ENCODE measurements at places on chromosomes 6 and 20. TPM values are rescaled to one million over a fixed set of nuclear protein-coding genes. Genes with fewer than 3 reads are reported as not detected.

GRCh38 chr20:36991703-36992102 lies 40.2 kb upstream of the SAMHD1 start:
- no peak for DNase-seq

- DNase-seq, result no peak
These were observed 166.5 kb downstream of the MTHFD1L start for GRCh38 chr6:151032034-151032433.

C20orf204 gene
- 1.6 TPM for total RNA-seq

SLC13A3 gene
- total RNA-seq, result 6.9 TPM

- DNase-seq, result no peak
These were observed 103.7 kb downstream of the TOX2 start for GRCh38 chr20:44018259-44018941.

- no peak for DNase-seq
These were observed 123.4 kb downstream of the CEBPB start for GRCh38 chr20:50313827-50314677.

HCK gene
- 0.76 TPM for total RNA-seq

VWA7 gene
- 0.44 TPM for total RNA-seq

DNA sequence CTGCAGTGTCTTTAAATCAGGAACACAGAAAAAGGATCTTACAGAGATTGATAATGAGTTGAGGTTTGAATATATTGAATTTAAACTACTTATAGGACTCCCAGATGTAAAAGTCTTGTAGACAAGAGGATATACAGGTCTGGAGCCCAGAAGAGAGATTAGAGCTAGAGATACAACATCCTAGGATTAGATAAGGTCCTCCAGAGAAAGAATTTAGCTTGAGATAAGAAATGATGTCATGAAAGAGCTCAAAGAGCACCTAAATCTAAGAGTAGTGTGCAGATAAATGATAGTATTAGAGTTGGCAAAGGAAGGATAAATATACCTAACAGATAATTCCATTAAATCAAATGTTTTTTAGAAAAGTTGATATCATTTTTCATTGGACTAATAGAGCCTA lies 23.9 kb downstream of the EPM2A start:
- no peak for DNase-seq

LY6G6C gene
- not detected for total RNA-seq

DNA sequence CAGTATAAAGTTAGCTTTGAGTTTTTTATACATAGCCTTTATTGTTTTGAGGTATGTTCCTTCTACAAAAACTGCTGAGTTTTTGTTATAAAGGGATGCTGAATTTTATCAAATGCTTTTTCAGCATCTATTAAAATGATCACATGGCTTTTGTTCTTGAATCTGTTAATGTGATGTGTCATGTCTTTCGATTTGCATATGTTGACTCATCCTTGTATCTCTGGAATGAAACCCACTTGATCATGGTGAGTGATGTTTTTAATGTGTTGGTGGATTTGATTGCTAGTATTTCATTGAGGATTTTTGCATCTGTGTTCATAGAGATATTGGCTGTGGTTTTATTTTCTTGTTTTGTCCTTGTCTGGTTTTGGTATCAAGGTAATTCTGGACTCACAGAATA lies 24.7 kb upstream of the BLCAP start:
- DNase-seq, result no peak

GPSM3 gene
- total RNA-seq, result 21.2 TPM

ZSCAN16 gene
- total RNA-seq, result 4.0 TPM
